ENCODE measurements at places on chromosomes 13 and 19.

DNA sequence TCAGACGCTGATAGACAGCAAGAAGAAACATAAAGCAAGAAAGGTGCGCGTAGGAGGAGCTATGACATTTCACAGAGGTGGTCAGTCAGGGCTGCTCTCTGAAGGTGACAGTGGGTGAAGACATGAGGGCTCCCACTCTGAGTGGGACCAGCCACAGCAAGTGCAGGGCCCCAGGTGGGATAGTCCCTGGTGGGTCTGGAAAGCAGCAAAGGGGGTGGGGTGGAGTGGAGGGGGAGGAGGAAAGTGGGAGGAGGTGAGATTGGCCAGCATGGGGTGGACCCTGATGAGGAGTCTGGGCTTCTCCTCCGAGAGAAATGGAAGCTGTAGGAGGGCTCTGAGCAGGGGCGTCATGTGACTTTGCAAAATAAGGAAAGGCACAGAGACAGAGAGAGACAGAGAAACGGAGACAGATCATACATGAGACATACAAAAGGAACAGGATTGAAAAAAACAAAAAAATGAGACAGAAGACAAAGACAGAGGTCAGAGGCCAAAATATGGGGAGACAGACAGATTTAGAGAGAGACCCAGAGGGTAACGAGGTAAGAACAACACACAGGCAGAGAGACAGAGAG is 2.7 kb downstream of the MAP4K1 start:
- no peak for DNase-seq

DNA sequence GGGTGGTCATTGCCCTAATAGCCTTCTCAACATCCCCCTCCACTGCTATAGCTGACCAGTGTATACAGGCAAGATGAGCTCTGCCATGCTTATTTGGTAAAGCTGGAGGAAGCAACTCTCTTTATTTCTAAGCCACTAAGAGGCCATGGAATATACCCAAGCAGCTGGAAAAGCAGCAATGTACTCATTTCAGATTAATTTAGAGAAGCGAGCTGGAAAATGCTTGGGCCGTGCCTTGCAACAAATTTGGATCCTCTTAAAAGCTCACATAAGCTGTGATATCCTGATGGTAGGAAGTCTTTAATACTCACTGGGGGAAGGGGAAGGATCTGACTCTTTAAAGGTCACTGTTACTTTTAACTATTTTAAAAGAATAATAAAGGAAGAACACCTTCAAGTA is 77.8 kb downstream of the TEX26 start:
- no peak for DNase-seq

DNA sequence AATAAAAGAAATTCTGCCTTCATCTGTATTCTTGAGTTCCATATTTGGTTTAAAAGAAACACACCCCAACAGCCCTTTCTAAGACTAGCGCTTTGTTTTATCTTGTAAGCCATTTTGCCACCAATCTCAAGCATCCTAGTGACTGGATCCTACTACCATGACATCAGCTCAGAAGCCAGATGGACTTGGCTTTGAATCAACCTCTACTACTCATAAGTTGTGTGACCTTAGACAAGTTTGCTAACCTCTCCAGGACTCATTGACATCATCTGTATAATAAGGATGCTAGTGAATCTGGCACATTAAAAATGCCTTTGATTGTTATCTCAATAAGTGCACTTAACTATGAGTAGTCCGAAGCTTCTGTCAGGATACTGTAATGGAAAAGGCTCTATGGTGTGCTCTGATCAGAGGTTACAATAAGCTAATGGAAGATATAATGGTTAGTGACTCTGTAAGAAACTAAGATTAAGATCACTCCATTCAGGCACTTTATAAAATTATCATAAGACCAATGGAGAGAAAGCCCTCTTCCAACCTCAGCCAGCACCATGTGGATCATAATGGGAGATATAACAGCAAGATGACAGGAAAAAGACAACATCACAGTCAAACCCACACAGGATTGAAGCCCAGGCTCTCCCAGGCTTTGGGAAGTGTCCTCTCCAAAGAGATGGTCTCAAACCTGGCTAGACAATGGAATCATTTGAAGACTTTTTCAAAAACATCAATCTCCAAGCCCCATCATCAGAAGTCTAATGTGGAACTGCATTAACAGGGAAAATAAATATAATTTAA is 180.6 kb upstream of the MIR17HG start:
- DNase-seq = no peak

DNA sequence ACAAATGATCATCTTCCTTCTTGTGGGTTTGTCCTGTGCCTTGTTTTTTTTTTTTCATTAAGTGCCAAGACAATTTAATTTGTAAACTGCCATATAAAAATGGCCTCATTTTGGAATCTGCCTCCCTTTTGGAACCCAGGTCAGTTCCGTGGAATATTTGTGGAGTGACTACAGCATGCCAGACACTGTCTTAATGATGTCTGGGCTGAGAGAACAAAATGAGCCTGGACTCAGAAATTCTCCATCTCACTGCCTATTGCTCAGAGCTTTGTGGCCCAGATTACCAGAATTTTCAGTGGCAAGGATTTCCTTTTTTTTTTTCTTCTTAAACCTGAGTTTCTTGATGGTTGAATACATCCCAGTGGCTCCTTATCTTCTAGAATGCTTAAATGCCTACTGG is 340.6 kb downstream of the ENOX1 start:
- no peak for DNase-seq

DNA sequence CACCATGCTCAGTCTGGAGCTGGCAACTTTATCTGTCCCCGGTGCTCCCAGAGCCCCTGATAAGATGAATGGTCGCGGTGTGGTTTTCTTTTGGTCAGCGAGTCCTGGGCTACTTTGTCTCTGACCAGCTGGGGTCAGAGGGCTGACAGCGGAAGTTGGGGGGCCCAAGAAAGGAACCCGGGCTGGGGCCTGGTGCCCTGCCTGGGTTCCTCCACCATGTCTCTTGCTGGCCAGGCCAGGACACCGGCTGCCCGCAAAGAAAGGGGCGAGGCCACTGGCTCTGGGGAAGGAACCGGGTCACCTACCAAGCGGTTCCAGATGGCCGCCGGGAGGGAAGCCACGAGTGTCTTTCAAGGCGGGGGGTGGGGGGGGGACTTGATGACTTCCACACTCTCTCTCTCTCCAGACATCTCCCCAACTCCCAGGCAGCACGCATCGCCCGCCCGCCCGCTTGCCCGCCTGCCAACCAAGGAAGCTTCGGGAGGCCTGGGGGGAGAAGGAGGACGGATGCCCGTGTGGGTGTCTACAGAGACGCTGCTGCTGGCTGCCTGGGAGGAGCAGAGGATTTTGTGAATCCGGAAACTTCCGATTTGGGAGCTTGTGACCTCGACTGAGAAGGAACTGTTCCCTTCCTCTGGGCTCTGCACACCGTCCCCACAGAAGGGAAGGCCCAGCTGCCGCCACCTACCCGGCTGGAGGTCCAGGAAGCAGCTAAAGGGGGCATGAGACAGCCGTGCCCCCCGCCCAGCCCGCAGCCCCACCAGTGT is 1.1 kb downstream of the PIP5K1C start:
- no peak for DNase-seq

DNA sequence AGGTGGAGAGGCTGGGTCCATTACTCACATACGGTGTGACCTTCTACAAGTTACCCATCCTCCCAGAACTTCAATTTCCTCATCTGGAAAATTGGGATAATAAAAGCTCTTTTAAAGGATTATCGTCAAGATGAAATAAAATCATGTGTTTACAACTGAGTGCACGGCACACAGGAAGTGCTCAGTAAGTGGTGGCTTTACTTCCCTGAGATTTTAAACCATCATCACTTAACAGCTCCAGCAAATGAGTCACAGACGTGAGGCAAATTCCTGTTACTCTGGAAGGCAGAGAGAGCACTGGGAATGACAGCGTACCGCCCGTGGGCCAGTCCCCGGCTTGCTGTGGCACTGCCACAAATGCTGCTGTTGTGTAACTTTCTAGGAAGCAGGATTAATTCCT is 64.1 kb downstream of the MRPL57 start:
- DNase-seq = peak; percentile 49
